NAMALWA (cell line): ENCODE measurements at places on chromosomes 3 and 15.

DNA sequence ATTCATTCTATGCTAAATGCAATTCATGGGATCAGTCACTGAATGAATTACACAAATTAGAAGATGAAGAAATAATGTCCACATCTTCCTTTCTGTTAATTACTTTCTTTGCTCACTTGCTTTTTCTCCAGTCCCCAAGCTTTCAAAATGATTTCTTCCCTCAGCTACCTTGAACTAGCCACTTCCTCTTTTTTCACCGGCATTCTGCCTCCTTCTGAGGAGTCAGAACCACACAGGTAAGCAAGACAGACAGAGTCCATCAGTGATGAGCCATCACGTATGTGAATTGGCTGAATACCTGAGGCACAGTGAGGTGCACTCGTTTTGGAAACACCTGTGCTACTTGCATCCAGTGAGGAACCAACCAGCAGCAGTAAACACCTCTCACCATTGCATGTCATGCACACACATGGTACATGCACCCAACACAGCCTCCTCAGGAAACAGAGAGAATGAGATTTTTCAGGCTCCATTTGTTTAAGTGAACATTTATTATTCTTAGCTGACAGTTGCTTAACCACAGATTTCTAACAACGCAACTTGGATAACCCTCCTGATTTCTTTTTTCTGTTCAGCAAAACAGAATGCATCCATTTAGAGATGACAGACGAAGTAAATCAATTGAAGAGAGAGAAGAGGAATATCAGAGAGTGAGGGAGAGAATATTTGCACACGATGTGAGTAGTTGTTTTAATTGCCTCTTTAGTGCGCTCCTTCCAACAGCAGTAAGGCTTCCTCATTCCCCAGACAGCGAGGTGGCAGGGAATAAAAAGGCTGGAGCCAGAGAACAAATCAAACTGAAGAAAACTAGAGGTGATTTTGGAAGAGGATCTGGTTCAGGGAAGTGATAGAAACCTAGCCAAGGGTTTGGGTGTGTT lies 69.3 kb downstream of the ARPP21 start:
- peak; percentile 5 for DNase-seq

GRCh38 chr15:48781481-48782081 lies 29.3 kb downstream of the CEP152 start:
- DNase-seq: no peak

DNA sequence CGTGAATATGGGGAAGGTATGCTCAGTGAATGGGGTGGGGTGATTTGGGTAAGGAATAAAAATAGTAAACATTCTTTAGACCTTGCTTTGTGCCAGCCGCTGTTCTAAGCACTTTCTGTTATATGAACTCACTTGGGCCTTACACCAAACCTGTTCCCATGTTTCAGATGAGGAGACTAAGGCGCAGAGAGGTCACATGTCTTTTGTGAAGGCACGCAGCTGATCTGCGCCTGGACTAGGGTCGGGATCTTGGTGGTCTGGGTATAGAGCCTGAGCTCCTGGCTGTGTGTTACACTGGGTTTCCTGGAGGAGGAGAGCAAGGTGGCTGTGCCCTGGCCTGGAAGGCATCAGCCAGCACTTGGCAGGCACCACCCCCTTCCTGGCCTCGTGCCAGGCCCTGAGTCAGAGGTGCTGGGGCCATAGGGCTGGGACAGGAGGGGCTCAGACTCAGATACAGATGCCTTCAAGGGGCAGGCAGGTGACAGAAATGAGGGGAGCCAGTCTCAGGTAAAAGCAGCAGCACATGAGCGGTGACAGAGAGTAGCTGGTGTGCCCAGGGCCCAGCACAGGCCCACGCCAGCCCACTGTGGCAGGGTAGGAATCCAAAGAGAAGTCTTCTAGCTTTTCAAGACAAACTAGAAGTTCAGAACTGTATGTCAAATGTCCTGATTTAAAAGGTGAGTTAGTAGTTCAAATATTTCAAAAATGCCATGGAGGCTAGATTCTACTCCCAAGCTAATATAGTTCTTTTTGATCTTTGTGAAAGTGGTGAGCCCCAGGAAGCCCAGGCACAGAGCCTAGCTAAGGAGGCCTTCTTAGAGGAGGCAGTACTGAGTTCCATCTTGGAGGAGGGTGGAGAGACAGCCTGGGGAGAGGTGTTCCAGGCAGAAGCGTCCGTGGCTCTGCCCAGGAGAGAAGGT lies 83.1 kb downstream of the DNAJB8 start:
- DNase-seq: peak; percentile 37

DNA sequence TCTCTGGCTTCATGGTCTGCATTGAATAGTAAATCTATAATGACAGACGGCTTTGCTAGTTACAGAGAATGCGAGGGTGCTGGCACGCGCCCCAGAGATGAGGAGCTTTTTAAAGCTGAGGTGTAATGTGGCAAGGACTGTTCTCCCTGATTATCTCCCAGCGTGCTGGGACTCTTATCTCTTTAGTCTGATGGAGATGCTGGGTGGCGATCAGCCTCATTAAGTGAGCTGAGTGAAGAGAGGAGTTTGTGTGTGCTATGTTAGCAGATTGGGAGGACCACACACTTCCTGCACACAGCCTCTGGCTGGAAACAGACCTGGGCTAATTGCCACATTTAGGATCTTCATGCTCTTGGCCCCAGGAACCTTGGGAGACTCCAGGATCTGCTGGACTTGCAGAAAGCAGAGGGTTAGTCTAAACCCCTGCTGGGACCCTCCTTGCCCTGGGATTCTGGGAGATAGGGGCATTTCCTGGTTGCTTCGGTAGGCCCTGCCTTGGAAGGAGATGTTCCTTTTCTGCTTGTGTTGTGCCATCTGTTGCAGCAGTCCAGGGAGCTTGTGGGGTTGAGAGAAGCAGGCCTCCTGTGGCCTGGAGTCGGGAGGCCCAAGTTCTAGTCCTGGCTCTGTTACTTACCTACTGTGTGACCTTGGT lies 15.0 kb downstream of the PDIA5 start:
- DNase-seq: no peak

DNA sequence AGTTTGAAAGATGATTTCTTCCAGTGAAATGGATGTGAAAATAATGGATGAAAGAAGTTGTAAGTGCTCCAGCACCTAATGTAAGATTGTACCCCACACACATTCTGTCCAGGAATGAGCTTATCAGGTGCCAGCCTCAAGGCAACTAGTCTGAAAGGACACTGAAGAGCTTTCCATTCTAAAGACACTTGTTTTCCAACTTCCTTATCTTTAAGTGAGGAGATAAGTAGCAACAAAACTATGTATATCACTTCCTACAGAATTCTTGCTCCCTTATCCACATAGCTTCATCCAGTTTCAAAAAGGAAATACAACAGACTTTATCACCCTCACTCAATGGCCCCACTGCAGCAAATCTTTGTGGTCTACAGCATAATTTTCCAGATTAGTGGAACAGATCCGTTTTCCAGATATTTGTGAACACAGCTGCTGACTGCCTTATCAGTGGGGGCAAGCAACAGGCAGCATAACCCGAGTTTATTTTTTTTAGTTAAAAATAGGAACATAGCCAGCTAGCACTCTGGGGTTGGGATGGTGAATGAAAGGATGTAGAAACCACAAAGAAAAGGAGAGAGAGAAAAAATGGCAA lies 60.6 kb downstream of the CD200R1L start:
- DNase-seq: no peak

DNA sequence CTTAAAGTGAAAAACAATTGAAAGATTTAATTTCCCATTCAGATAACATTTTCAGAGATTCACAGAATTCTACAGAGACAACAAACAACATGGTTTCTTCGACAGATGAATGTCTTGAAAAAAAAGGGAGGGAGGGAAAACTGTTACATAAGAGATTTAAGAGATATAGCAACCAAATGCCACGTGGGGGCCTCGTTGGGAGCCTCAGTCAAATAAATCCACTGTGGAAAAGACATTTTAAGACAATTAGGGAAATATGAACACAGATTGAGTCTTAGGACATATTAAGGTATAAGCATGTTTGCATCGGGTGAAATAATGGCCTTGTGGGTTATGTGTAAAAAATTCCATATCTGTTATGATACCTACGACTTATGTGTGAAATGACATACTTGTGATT lies 5.0 kb upstream of the PRRT3 start:
- peak; percentile 19 for DNase-seq

GRCh38 chr3:73716418-73716817 lies 91.7 kb upstream of the PDZRN3 start:
- DNase-seq: no peak

DNA sequence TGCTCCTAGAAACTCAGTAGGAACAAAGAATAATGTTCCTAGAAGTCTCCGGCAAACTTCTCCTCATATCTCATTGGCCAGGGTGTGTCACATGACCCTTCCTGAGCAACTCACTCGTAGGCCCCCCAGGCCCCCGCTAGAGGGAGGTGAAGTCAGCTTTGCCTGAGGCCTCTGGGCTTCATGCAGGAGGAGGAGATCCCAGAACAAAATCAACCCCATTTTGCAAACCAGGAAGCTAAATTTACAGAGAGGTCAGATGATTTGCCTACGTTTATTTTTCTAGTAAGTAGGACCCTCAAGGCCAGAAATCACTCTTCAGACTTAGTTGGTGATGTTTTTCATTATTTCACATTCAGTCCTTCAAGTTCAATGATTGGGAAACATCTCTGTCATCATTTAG lies 99.1 kb downstream of the SSR3 start:
- peak; percentile 15 for DNase-seq

GRCh38 chr3:59481776-59482400 lies 432.1 kb upstream of the CFAP20DC start:
- DNase-seq: no peak

DNA sequence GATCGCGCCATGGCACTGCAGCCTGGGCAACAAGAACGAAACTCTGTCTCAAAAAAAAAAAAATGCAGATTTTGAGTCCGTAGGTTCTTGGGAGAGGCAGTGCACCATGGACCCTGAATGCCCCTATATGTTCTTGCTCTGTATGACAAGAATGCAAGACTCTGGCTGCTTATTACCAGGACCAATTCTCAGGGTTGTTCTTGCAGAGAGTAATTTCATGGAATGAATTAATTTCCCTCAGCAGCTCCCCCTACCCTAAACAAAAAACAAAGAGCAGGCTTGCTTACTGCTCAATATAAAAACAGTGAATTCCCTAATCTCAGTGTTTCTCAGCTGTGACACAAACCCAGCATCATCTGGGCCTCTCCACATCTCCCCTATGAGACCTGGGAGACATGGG lies 20.5 kb upstream of the DYNC1LI1 start:
- DNase-seq: no peak

DNA sequence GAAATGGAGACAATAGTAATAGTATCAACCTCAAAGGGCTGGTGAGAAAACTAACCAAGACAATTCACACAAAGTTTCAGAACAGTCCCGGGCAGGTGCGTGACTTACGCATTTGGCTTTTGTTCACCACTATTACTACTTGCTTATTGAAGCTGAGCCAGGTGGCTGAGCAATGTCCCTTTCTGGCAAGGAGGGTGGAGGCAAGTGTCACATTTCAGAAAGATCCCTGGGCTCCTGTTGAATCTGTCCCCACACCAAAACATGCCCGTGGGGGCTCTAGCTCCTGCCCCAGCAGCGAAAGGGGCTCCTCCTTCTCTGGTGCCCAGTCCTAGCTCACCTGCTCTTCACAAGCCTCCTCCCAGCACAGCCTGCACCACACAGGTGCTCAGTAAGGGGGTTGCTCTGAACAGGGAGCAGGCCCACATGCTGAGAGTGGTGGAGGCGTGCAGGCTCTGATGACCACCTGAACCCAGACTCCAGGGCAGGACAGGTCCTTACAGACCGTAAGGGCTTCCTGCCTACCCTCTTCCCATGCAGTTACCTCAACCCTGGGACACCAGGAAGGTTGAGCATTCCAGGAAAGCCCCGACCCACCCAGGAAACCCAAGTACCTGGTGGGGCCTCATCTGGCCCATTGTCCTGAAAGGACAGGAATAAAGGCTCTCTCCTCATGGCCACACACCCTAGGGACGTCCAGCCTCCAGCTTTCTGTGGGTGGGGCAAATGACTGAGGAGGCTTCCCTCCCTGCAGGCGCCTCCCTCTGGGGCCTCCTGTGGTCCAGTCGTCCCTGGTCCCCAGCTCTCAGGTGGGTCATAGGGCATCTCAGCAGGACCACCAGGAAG lies 32.6 kb downstream of the SEMA7A start:
- peak; percentile 46 for DNase-seq

DNA sequence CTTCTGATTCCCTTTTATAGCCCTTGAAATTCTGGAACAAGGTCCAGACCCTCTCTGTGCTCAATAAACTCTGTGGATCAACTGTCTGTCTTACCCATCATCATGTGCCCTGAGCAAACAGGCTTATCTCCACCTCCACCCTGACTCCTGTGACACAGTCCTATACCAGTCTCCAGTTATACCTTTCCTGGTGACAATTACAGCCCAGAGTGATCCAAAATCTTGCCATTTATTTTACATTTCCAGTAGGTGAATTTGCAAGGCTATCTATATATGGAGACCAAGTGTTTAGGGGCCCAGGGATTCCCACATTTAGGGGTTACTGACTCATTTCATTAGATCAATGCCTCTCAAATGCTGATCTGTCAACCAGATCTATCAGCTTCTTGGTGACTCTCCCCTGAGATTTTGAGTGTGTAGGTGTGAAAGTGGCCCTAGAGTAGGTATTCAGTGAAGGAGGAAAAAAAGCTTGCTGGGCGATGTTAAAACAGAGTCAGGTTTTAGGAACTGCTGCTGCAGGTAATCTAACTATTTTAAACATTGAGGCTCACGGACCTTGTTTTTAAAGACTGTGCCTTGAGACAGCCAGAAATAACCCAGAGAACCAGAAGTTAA lies 229.6 kb upstream of the WNT5A start:
- DNase-seq: no peak

- DNase-seq: no peak
Observed at GRCh38 chr3:57617739-57618138, 20.6 kb upstream of the ARF4 start.

DNA sequence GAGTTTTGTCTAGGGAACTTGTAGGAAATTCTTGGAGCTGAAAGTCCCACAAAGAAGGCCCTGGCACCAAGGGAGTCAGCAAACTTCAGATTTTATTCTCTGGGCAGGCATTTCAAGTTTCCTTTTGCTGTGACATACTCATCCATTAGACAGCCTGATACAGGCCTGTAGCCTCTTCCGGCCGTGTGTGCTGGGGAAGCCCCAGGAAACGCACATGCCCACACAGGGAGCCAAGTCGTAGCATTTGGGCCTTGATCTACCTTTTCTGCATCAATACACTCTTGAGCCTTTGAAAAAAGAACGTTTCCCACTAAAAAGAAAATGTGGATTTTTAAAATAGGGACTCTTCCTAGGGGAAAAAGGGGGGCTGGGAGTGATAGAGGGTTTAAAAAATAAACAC lies 15.0 kb downstream of the TIGIT start:
- no peak for DNase-seq

GRCh38 chr3:178393146-178393545 lies 143.1 kb upstream of the KCNMB2 start:
- DNase-seq: no peak

GRCh38 chr3:14218355-14218754 lies 39.7 kb downstream of the LSM3 start:
- DNase-seq: no peak

GRCh38 chr3:24311881-24312280 lies 182.8 kb downstream of the THRB start:
- no peak for DNase-seq

DNA sequence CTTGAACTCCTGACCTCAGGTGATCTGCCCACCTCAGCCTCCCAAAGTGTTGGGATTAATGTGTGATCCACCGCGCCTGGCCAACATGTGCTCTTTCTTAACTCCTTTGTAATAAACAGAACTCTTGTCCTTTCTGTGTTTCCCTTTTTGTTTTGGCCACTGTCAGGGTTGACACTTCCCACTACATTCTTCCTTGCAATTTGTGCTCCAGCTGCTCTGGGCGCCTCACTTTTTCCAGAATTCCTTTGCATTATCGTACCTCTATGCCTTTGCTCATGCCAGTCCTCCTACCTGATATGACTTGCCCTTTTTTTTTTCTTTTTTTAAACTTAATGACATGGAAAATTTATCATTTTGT lies 38.8 kb upstream of the SMAD3 start:
- DNase-seq: no peak

GRCh38 chr3:108403198-108403597 lies 106.8 kb downstream of the HHLA2 start:
- DNase-seq: no peak
